ENCODE measurements at places on chromosomes 7 and 10. TPM values are rescaled to one million over a fixed set of nuclear protein-coding genes. Genes with fewer than 3 reads are reported as not detected.

The LIPK gene
- not detected for total RNA-seq

The NANOS1 gene
- total RNA-seq, result 0.34 TPM

The ARHGAP19 gene
- total RNA-seq, result 15.7 TPM

The ZNF365 gene
- total RNA-seq, result 3.4 TPM

The C10orf143 gene
- total RNA-seq, result 5.5 TPM

The GJD4 gene
- total RNA-seq, result not detected

The ITPRID1 gene
- not detected for total RNA-seq

The DPP6 gene
- total RNA-seq, result not detected

- no peaks in the 10 kb centered on the region for H3K4me1 ChIP-seq
- H3K36me3 ChIP-seq, result no peaks in the 10 kb centered on the region
- no peak for DNase-seq
Measured at GRCh38 chr7:18806177-18806576, 310.6 kb downstream of the HDAC9 start.

GRCh38 chr7:52781250-52781649, 254.2 kb upstream of the POM121L12 start:
- no peak overlapping the region for H3K27ac ChIP-seq
- no peaks in the 10 kb centered on the region for H3K27me3 ChIP-seq
- no peaks in the 10 kb centered on the region for H3K4me1 ChIP-seq
- H3K4me3 ChIP-seq, result no peak overlapping the region
- no peak for DNase-seq
- H3K36me3 ChIP-seq, result no peaks in the 10 kb centered on the region

- peaks cover 23% of the 10 kb centered on the region for H3K27me3 ChIP-seq
- no peak overlapping the region for H3K4me3 ChIP-seq
- H3K27ac ChIP-seq, result no peak overlapping the region
Measured at GRCh38 chr10:75475460-75476182, 44.2 kb downstream of the LRMDA start.

DNA sequence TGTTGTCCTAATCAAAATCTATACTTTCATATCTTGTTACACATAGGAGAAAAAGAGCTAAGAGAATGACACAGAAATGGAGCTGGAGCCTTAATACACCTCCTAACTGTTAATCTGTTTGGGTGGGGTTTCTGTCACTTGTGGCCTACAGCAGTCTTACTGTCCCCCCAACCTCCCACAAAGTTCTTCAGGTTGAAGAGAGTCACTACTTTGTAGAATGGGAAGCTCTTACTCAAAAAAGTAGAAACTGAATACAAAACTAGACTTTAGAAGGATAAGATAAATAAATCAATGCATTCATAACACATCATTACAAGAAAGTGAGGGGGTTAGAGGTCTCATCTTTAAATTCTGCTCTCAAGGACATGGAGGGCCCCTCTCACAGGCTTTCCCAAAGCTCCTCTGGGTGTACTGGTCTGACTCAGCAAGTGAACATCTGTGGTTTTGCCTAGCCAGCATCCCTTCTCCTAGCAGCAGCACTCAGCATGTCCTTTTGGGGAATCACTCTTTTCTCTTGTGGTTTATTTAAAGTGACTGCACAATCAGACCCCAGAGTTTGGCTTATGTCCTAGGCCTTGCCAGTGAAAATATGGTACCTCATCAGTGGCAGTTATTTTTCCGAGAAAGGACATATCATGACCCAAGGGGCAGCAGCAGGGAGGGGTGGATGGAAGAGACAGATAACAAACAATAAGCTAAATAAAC, 2.0 kb upstream of the BLVRA start:
- no peaks in the 10 kb centered on the region for H3K36me3 ChIP-seq
- H3K4me3 ChIP-seq, result peak overlapping the region; percentile 87
- H3K27me3 ChIP-seq, result peaks cover 8% of the 10 kb centered on the region
- H3K4me1 ChIP-seq, result peaks cover 27% of the 10 kb centered on the region
- peak overlapping the region; percentile 91 for H3K27ac ChIP-seq
- DNase-seq, result no peak

GRCh38 chr10:68171539-68172080, 60.3 kb downstream of the ATOH7 start:
- peaks cover 8% of the 10 kb centered on the region for H3K27me3 ChIP-seq
- H3K4me1 ChIP-seq, result no peaks in the 10 kb centered on the region
- H3K36me3 ChIP-seq, result peaks cover 3% of the 10 kb centered on the region
- no peak overlapping the region for H3K4me3 ChIP-seq

DNA sequence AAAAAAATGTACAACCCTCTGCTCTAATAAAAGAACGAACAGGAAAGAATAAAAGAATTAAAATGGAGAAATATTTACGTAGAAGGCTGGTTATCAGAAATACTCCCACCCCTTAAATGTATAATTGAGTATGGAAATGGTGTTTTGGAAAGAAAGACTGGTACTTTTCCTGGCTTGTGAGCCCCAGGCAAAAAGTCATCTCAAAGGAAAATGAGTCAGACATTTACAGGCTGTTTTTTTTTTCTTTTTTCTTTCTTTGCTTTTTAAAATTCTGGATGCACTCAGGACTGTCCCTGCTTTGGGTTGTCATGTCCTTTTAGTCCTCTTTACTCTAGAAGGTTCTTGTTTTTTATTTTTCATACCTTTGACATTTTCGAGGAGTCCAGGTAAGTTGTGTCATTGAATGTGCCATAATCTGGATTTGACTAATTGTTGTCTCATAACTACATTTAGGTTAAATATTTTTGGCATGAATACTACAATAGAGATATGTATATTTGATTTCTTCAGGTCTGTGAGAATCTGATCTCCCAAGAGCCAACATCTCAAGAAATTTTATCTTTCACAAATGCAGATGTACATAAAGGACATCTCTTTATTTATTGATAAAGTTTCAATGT, 313.0 kb upstream of the GLI3 start:
- no peak for DNase-seq
- no peak overlapping the region for H3K4me3 ChIP-seq
- no peaks in the 10 kb centered on the region for H3K27me3 ChIP-seq
- no peak overlapping the region for H3K27ac ChIP-seq

DNA sequence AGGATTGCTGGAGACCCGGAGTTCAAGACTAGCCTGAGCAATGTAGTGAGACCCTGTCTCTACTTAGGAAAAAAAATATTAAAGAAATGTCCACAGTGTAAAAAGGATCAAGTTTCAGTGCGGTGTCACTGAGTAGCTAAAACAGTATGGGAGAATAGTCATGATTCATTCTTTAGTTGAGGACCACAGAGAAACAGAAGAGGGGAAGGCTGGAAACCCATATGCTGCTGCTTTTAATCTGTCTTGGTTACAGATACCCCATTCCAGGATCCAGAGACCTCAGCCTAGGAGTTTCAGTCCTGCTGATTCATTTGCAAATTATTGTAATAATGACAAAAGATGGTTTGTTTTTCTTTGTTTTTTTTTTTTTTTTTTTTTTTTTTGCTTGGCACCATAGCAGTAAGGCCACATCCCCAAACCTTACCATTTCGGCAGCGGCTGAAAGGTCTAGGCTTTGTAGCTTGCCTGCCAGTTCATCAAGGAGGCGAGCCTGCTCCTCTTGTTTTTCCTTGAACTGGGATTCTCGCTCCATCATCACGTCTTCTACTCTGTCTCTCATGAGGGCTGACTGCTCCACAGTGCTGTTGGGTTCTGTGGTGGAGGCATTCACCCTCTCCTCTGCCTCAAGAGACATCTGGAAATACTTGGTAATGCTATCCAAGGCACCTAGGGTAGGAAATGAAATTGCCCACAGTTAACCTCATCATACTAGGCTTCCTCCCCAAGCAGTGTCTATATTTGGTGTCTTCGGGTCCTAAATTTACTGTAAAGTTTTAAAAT, 44.2 kb downstream of the DLD start:
- H3K27ac ChIP-seq, result peak overlapping the region; percentile 53
- DNase-seq, result no peak

- DNase-seq, result no peak
- H3K4me1 ChIP-seq, result no peaks in the 10 kb centered on the region
- no peaks in the 10 kb centered on the region for H3K27me3 ChIP-seq
- H3K36me3 ChIP-seq, result no peaks in the 10 kb centered on the region
- H3K4me3 ChIP-seq, result no peak overlapping the region
Measured at GRCh38 chr10:34908481-34908880, 93.4 kb upstream of the PARD3 start.

DNA sequence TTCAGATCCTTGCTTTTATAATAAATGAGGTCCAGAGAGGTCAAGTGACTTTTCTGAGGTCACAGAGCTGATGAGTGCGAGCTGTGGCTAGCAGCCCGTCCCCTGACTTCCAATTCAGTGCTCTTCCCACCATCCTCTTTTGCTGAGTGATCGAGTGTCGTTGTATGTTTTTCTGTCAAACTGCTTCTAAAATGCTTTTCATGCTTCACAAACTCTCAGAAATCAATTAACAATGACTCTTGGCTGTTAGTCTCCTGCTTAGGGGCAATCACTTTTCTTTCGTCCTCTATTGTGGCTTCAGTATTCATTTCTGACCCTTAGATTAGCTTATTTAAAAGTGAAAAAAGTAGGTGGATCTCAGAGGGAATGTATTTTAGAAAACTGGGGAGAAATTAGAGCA, 423.7 kb downstream of the DPP6 start:
- no peak overlapping the region for H3K4me3 ChIP-seq
- H3K36me3 ChIP-seq, result no peaks in the 10 kb centered on the region
- no peak overlapping the region for H3K27ac ChIP-seq
- H3K4me1 ChIP-seq, result no peaks in the 10 kb centered on the region
- H3K27me3 ChIP-seq, result no peaks in the 10 kb centered on the region

- no peak for DNase-seq
- H3K27ac ChIP-seq, result no peak overlapping the region
- H3K4me1 ChIP-seq, result peaks cover 20% of the 10 kb centered on the region
- peak overlapping the region; percentile 82 for H3K4me3 ChIP-seq
- H3K27me3 ChIP-seq, result peaks cover 68% of the 10 kb centered on the region
Measured at GRCh38 chr7:157000741-157001653, 9.5 kb downstream of the MNX1 start.

DNA sequence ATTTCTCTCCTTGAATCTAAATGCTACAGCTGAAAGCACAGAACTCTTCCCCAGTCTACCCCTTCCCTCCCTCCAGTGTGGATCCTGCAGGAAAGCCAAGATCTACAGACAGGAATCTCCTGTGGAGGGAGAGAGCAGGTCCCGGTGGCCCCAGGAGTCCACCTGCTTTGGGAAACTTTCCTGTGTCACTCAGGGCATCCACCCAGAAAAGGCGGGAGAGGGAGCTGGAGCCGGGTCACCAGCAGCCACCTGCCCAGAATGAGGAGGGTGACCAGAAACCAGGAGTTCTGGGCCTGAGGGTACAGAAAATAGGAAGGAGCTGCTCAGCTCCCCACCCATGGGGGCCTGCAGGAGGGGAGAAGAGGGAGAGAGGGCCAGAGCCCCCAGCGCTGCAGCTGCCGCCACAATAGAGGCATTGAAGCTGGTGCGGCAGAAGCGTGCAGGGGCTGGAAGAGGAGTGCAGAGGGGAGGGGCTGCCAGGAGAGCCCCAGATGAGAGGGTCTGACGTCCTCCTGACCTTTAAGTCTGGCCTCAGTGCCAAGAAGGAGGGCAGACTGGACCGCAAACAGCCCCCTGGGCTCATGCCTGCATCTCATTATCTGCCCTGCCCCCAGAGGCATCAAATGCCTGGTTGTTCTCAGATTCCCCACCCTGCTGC, 56.3 kb upstream of the TMEM72 start:
- H3K36me3 ChIP-seq, result no peaks in the 10 kb centered on the region
- no peak overlapping the region for H3K27ac ChIP-seq
- peaks cover 4% of the 10 kb centered on the region for H3K4me1 ChIP-seq
- H3K27me3 ChIP-seq, result peaks cover 4% of the 10 kb centered on the region
- no peak for DNase-seq
- no peak overlapping the region for H3K4me3 ChIP-seq

GRCh38 chr10:125165584-125166573, 5.5 kb upstream of the CTBP2 start:
- H3K27me3 ChIP-seq, result peaks cover 38% of the 10 kb centered on the region
- DNase-seq, result no peak
- no peak overlapping the region for H3K4me3 ChIP-seq
- no peak overlapping the region for H3K27ac ChIP-seq
- no peaks in the 10 kb centered on the region for H3K4me1 ChIP-seq

DNA sequence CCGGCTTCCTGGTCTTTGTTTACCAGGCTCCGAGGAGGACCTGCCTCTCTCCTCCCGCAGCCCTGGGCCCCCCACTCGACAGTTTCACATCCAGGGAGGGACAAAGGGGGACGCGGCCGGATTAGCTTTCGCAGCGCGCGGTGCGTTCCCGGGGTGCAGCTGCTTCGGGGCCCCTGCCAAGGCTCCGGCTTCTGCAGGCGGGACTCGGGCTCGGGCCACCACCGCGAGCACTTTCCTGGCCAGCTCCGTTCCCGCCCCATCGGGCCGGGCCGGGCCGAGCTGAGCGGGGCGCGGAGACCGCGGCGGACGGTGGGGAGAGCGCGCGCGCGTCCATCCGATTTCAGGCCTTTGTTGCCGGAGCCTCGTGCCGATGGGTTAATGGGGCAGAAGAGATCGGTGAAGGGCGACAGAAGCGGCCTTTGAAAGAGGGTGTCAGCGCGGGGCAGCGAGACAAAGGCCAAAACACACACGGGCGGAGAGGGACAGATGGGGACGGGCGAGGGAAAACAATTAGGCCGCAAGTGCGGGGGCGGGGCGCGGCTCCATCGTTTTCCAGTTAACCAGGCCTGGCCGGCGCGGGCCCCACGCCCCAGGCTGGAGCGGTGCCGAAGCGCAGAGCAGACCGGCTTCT, 8.5 kb upstream of the UNCX start:
- H3K36me3 ChIP-seq, result peaks cover 2% of the 10 kb centered on the region
- no peak overlapping the region for H3K27ac ChIP-seq
- DNase-seq, result no peak
- H3K4me3 ChIP-seq, result peak overlapping the region; percentile 68
- H3K27me3 ChIP-seq, result peaks cover 65% of the 10 kb centered on the region

DNA sequence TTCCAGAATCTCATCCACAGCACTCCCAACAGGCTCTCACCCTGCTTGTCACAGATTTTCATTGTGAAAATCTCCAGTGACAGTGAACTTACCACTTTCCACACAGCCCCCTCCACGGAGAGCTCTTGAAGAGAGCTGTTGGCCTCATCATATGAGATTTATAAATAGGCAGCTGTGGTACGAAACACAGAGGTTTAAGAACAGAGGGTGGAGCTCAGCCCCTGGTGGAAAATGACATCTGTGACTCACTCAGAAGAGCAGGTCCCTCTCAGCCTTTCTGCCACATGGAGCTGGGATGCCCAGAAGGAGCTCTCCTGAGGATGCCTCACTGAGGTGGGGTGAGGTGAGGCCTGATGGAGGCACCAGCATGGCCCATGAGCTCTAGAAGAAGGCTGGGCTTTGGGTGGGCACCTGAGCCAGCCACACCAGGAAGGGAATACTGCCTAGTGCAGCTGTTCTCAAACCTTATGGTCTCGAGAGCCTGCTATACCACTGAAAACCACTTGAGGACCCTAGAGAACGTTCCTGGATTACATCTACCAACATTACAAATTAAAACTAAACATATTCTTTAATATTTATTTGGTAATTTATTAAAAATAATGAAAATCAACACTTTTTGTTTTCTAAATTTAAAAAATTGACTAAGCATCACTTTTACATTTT, 25.8 kb upstream of the EEPD1 start:
- H3K36me3 ChIP-seq, result no peaks in the 10 kb centered on the region
- H3K27me3 ChIP-seq, result no peaks in the 10 kb centered on the region
- no peak for DNase-seq
- no peak overlapping the region for H3K4me3 ChIP-seq
- no peak overlapping the region for H3K27ac ChIP-seq

- H3K27me3 ChIP-seq, result no peaks in the 10 kb centered on the region
- no peaks in the 10 kb centered on the region for H3K36me3 ChIP-seq
- peaks cover 13% of the 10 kb centered on the region for H3K4me1 ChIP-seq
- no peak for DNase-seq
Measured at GRCh38 chr10:31134311-31134952, 102.8 kb upstream of the ZNF438 start.
